ENCODE measurements at places on chromosomes 1 and 21.

- DNase-seq = no peak
Observed at GRCh38 chr1:228814176-228814575, 78.9 kb downstream of the RHOU start.

DNA sequence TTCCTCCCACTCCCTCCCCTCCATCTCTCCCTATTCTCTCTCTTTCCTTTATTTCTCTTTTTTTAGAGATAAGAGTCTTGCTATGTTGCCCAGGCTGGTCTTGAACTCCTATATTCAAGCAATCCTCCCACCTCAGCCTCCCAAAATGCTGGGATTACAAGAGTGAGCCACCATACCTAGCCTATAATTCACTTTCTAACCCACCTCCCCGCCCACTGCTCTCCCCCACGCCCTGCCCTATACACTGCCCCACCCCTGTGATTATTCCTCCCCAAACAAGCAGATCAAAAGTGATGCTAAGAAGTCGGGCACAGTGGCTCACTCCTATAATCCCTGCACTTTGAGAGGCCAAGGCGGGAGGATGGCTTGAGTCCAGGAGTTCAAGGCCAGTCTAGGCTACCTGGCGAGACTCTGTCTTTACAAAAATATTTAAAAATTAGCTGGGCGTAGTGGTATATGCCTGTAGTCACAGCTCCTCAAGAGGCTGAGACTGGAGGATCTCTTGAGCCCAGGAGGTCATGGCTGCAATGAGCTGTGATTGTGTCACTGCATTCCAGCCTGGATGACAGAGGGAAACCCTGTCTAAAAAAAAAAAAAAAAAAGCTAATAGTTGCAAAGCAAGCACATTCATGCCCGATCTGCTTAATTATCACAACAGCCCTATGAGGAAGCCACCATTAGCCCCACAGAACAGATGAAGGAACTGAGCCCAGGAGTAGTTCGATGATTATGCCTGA lies 12.8 kb upstream of the E2F2 start:
- no peak for DNase-seq

DNA sequence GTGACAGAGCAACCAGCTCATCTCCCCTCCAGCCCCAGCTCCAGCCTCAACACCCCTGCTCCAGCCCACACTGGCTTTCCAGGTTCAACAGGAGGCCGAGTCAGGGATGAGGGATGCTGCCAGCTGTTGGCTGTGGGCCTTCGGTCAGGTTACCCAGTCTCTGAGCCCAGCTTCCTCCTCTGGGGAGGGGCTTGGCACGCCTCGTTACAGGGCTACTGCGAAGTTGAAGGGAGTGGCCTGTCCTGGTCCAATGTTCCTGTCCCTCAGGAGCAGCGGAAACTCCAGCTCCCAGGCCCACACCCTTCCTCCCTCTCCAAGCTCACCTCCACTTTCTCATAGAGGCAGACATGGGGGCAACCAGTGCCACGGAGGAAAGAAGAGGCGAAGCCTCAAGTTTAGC lies 15.1 kb upstream of the TAS1R2 start:
- no peak for DNase-seq

DNA sequence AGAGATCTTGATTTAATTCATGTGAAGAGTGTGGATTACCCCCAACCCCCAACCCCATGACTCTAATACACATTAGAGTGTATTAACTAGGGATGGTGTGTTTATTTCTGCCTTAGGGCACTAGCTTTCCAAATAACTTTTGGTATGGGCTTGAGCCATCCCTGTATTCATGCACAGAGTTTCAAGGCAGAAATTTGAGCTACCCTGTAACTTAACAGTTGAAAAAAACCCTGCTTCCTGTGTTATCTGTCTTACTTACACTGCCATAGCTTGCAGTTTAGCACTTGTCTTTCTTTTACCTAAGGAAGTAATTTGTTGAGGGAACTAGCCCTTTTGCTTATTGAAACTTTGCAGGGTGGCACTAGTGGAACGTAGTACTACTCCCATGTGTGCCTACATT lies 6.3 kb downstream of the SRSF11 start:
- peak; percentile 19 for DNase-seq

DNA sequence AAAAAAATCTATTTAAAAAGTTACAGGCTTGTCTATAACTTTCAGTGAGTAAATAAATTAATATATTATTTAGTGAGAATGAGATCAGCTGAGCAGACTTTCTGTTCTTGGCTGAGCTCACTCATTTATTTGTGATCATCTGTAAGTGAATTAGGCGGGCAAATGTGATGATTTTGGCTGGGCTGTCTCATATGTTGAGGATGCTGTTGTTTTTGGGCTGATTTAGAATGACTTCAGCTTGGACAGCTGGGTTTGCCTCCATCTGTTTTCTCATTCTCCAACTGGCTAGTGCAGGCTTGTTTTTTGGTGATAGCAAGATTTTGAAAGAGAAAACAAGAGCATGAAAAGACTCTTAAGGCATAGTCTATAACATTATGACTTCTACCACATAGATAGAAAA lies 475.8 kb upstream of the OLFM3 start:
- no peak for DNase-seq

DNA sequence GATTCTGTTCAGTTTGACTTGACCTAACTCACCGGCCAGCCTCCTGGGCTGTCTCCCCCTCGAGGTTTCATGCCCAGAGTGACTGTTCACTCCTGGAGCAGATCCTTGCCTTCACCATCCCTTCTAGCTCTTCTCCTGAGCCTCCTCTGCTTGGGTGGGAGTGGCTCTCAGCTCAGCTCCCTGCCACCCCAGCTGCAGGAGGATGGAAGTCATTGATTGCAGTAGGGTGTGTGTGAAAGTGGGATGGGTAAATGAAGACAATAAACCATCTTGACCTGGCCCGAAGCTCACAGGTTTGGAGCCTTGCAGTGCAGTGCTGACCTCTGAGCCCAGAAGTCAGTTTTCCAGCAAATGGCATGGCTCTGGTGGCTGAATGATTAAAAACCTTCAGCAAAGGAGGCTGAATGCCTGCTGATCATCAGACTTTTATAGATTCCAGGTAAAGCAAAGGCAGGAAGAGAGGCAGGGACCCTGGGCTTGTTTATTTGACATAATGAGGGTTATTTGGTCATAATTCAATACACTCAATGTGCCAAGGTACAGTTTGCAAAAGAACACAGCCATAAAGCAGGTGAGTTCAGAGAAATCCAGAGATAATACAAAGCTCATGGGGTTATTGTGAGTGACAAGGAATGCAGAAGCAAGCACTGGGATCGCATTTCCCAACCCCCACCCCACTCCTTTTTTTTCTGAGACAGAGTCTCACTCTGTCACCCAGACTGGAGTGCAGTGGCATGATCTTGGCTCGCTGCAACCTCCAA lies 17.5 kb upstream of the TFF3 start:
- no peak for DNase-seq

DNA sequence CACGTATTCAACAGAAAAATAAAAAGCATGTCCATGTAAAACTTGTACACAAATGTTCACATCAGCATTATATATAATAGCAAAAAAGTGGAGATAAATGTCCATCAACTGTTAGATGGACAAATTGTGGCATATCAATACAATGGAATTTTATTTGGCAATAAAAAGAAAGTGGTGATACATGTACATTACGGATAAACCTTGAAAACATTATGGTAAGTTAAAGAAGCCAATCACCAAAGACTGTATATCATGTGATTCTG lies 76.9 kb downstream of the EIF4G3 start:
- DNase-seq = no peak

DNA sequence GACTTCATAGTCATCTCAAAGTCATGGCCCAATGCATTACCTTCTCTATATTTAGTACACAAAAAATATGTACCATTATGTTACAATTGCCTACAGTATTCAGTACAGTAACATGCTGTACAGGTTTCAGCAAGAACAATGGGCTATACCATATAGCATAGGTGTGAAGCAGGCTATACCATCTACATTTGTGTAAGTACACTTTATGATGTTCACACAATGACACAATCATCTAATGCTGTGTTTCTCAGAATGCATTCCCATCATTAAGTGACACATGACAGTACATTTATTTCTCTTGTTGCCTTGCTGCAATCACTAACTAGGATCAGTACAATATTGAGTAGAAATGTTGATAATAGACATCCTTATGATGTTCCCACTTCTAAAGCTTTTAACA lies 46.5 kb upstream of the NFIA start:
- DNase-seq = no peak

DNA sequence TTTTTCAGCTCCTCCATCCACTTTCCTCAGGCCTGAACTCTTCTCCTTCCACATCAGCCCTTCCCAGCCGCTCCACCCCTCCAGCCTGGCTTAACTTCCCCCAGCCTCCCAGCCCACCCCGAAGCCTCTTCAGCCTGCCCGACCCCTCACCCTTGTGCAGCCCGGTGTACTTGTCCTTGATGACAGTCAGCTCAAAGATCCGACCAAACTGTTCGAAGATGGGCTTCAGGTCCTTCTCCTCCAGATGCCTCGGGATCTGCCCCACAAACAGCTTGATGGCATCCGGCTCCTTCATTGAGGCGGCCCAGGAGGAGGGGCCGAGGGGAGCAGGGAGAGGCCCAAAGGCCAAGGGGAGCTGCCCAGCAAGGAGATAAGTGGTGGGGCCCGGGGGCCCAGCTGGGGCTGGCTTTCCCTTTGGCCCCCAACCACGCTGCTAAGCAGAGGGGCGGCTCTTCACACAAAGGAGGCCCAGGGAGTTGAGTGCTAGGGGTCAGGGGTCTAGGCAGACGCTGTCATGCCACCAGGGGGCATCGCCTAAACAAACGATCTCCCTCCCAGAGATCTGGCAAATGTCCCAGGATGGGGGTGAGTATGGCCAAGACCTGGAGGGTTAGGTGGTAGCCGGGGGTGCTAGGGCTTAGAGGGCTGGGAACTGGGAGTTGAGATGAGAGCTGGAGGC lies 738 bp downstream of the CELF3 start:
- DNase-seq = no peak

DNA sequence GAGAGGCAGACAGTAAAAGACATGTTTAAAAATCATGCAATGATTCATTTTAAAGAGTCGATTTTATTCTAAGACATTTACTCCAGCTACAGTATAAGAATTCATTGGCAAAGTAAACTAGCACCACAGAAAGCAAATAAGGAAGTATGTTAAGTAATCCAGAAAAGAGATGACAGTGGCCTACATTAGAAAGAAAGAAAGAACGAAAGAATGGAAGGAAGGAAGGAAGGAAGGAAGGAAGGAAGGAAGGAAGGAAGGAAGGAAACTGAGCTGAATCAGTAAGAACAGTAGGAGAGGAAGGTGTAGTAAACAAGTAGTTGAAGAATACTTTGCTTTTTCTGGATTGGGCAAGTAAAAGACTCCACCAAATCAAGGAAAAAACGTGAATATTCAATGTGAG lies 62.2 kb downstream of the ZZZ3 start:
- no peak for DNase-seq

GRCh38 chr1:74314438-74314837 lies 79.3 kb downstream of the TNNI3K start:
- no peak for DNase-seq

GRCh38 chr1:152143150-152143887 lies 15.7 kb downstream of the RPTN start:
- no peak for DNase-seq

DNA sequence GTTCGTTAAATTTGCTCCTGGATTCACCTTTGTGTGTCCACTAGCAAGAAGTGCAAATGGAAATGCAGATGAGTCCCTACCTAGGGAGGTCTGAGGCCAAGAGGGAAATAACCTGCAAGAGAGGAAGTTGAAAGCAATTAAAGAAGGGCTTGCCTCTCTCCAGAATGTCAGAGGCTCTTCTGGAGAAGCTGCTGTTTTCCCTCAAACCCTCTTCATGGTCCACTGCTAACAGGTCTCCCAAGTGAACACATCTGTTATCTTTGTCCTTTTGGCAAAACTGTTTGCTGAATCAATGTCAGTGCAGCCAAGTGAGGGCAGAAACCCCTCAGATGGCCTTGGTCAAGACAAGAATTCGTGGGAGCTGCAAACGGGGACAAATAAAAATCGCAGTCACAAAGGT lies 177.3 kb upstream of the PLXNA2 start:
- DNase-seq = no peak

- DNase-seq = no peak
Observed at GRCh38 chr21:43272591-43272990, 103.8 kb downstream of the CRYAA start.

DNA sequence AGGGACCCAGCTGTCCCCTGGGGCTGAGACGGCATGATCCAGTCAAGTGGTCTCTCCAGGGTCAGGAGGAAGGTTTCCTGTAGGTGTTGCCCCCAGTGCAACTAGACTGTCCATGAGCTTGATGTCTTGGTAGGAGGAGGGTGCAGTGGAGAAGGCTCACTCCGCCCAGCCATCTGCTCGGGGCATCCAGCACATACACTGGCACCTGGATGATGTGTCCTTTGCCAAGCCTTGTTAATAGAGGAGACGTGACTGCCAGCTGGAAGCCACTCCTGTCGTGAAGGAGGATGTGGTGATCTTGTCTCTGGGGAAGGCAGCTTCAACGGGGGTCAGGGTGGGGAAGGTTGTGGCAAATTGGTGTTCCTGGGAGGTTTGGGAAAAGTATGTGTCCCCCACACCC lies 6.2 kb downstream of the DISP3 start:
- no peak for DNase-seq

DNA sequence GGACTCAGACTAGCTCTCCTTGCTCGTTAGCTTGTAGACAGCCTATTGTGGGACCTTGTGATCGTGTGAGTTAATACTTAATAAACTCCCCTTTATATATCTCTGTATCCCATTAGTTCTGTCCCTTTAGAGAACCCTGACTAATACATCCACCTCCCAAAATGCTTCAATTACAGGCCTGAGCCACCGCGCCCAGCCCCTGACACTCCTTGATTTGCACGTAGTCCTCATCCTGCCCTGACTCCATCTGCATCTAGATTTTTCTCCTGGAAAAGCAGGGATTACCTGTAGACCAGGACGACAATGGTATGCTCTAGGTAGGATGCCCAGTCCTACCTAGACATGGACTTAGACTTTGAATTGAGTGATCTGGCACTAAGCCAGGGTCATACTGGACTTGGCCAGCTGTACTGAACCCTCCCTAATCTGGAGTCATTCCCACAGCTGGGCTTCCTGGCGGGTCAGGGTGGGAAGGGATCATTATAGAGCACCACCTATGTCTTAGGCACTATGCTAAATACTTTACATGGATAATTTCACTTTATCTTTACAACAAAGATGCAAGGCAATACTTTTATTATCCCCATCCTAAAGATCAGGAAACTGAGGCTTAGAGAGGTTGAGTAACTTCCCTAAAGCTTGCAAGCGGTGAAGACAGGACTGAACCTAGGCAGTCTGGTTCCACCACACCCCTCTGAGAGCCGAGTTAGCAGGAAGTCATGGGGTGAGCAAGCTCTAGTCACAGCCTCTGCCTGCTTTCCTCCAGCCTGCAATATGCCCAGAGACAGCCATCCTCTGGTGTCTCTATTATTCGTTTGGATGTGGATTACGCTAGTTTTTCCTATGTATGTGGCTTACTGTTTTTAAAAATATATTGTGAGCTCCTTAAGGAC lies 89.4 kb downstream of the DTL start:
- DNase-seq = no peak

- no peak for DNase-seq
Observed at GRCh38 chr1:192831706-192832355, 23.0 kb downstream of the RGS2 start.

Data from CD4-positive, alpha-beta T cell treated with Interleukin-17A for 1 hour (primary cell).